ENCODE measurements at places on chromosomes 16 and 17.

- no peak for DNase-seq
These were observed 549 bp upstream of the KRT33A start for GRCh38 chr17:41351177-41351576.

- DNase-seq: no peak
These were observed 33.0 kb downstream of the MPRIP start for GRCh38 chr17:17075125-17075781.

DNA sequence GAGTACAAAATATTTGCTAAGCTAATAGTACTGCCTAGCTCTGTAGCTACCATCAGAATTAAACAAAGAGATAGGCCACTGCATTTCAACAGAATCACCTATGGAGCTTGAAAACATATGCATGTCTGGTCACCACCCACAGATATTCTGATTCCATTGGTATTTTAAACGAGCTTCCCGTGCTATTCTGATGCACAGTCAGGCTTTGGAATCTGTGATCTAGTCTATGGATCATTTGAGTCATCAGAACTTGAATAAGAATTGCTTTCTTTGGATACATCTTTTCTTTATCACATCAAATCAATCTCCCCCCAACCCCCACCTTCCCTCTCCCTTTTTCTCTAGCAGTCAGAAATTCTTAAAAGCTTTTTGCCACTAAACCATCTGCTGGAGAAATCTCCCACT lies 124.7 kb downstream of the NPIPB5 start:
- DNase-seq: no peak

- DNase-seq: no peak
These were observed 31.6 kb downstream of the GLG1 start for GRCh38 chr16:74575175-74575806.

GRCh38 chr16:78816499-78817195 lies 717.2 kb downstream of the WWOX start:
- no peak for DNase-seq

DNA sequence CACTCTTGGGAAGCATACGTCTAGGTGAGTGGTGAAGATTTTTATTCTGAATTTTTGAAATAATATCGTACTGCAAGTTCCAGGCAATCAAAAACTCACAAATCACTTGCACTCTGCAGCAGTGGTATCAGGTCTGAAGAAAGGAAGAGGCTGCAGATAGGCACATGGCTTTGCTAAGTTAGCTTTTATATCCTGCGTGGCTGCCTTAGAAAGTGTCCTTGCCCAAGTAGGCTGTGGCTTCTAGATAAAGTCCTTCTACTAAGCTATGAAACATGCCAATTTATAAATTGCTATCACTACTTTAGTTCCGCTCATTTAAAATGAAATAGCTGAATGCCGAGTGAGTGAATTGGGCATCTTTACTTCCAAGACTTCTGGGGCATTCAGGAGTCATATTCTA lies 17.9 kb downstream of the WWOX start:
- DNase-seq: no peak

GRCh38 chr17:46158323-46159296 lies 34.6 kb downstream of the KANSL1 start:
- no peak for DNase-seq

GRCh38 chr16:71771571-71771970 lies 37.1 kb downstream of the AP1G1 start:
- DNase-seq: no peak

- no peak for DNase-seq
These were observed 150.3 kb downstream of the BCAS3 start for GRCh38 chr17:60827943-60828342.

DNA sequence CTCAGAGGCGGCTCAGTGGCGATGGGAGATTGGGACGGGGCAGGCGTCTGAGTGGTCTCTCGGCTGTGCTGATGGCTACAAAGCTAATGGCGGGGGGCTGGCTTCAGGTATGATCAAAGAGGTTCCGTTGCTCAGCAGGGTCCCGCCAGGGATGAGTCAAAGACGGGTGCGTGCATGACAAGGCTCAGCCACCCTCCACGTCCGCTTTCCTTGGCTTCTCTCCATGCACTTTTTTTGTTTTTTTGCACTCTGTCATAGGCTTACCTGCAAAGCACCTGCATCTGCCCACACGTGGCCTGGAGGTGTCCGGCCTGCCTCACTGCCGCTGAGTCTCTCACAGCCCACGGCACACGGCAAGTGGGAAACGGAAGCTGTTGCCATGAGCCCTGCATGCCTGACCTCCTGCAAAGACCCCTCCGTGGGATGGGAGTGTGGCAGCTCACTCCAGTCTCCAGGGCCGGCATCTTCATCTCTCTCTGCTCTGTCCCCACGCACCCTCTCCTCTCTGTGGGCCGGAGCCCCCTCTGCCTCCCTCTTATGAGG lies 85.5 kb upstream of the ZNF469 start:
- DNase-seq: no peak

DNA sequence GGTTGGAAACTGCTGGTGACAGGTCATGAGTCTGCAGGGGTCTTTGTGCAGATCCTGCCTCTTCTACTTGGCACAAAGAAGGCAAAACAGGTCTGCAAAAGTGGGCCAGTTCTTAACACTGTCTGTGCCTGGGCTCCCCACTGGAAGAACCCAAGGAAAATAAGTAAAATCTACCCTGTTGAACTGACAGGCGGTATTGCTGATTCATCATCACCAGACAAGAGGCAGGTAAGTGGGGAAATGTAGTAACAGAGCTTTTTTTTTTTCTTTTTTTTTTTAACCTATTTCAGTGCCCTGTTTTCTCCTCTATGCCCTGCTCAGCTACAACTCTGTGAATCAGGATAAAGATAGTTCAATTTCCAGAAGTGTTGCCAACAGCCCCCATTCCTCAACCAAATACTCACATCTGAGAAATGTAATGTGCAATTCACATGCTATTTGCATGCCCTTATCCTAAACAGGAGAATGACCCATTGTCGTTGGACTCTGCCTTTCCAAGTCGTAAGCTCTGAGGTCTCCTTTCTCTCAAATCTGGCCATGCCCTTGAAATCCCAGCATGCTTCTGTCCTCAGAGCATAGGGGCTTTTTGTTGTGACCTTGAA lies 237.0 kb downstream of the SOX9 start:
- DNase-seq: no peak

DNA sequence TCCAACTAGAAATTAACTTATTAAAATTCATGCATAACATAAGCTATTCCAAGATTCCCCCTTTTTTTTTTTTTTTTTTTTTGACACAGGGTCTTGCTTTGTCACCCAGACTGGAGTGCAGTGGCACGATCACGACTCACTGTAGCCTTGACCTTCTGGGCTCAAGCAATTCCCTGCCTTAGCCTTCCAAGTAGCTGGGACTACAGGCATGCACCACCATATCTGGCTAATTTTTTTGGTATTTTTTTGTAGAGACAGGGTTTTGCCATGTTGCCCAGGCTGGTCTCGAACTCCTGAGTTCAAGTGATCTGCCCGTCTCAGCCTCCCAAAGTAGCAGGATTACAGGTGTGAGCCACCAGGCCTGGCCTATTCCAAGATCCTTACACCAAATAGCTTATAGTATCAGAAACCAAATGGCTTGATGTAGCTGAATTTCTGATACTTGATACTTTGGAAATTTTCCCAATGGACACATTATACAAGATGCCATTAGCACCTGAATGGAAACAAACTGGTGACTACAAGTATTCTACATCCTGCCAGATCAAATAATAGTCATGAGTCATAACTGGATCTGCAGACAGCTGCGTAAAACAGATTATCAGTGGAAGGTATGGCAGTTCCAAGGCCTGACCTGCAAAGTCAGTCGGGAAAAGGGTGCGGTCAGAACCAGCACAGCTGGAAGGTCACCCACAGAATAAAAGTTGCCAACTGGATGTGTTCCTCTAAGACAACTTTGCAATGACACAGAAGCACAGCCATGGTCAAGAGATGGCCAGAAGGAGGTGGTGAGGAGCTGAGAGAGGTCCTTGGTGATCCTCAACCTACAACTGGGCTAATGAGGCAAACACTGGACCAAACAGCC lies 14.5 kb downstream of the TUBG1 start:
- DNase-seq: no peak

- DNase-seq: no peak
These were observed 4.5 kb downstream of the ZNF469 start for GRCh38 chr16:88387180-88387765.

- no peak for DNase-seq
These were observed 321.9 kb upstream of the PMFBP1 start for GRCh38 chr16:72493716-72494415.

- no peak for DNase-seq
These were observed 227.3 kb downstream of the SNX29 start for GRCh38 chr16:12203780-12204351.

- no peak for DNase-seq
These were observed 13.4 kb upstream of the TMEM170A start for GRCh38 chr16:75477680-75478473.

DNA sequence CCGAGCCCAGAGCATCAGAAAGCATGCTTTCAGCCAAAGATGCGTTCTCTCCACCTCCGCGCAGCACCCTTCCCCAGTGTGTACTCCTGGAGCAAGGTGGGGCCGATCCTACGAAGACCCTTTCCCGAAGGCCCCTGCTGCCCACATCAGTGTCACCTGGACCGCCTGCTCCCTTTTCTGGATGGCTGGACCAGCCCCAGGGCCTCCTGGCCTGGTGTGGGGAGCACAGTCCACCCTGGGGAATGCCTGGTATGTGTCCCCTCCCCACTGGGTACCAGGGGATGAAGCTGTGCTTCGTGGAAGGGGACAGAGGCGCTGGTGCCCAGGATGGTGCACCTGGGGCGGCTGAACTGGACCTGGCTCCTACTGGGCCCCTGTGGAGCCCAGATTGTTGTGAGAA lies 173.8 kb downstream of the SEC14L1 start:
- no peak for DNase-seq

DNA sequence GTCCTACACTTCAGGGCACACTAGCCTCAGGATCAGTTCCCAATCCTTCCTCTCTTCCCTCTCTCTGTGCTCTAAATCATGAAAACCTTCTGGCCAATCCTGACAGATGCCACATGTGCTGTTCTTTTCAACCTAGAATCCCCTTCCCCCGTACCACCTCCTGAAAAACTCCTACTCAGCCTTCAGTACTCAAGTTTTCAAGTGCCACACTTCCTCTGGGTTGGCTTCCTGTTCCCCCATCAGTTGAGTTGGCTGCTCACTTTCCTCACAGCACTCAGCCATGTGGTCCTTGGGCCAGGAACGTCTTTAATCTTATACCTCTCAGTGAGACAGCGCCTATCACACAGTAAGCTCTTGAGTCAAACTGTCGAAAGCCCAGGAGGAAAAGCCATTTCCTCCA lies 3.3 kb downstream of the ASPHD1 start:
- DNase-seq: no peak

GRCh38 chr17:33647956-33648355 lies 354.9 kb upstream of the ASIC2 start:
- peak; percentile 10 for DNase-seq

DNA sequence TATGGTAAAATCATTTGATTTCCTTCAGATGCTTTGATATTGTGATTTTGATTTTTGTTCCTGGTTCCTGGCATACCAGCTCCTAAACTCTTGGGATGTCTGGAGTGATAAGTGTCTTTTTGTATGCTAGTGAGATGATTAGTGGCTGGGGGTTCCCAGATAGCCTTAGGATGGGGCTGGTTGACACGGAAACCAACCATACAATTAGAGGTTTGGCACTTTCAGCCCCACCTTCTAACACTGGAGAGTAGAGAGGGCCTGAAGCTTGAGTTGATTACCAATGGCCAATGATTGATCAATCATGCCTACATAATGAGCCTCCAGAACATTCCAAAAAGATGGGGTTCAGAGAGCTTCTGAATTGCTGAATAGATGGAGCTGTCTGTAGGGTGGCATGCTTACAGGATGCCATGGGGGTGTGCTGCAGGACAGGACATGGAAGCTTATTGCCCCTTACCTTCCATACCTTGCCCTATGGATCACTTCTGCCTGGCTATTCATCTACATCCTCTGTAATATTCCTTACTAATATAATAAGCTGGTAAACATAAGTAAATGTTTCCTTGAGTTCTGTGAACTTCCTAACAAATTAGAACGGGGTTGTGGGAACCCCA lies 22.8 kb downstream of the RNF112 start:
- no peak for DNase-seq

DNA sequence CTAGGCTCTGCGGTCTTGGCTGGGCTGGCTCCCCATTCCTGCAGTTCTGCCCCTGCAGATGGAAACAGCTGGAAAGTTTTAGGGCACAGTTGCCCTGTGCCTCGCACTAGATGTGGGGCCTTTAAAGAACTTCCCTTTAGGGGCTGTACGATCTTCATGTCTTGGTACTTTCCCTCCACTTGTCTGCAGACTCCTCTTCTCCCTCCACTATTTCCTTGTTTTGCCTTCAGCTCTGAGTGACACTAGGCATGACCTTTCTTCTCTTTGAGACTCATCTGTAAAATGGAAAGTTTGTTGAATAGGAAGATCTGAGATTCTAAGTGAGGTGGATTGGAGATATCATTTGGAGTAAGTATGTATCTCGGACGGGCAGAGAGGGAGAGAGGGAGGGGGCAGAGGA lies 6.3 kb upstream of the TAC4 start:
- DNase-seq: no peak

DNA sequence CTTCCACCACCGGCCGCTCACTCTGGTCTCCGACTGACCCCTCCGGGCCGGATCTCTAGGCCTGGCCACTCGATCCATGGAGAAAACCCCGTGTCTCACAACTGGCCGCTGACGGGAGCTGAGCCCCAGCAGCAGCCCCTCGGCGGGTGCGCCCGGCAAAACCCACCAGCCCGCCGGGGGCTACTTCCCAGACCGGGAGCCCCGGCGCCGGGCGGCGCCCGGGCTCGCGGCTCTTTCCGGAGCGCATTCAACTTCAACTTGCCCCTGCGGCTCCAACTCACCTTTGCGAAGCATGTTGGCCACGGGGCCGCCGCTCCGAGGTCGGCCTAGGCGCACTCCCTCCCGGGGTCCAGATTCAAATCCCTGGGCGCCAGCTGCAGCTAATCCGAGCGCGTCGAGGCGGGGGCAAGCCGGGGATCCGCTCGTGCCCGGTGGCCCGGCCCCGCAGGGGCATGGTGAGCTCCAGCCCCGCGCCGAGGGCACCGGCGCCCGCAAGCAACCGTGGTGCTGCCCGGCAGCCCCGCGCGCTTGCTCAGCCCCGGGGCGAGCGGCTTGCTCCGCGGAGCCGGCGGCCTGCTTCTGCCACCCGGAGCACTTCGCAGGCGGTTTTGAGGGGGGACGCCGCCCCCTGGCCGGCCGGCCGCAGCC lies 438 bp downstream of the RTN4RL1 start:
- DNase-seq: no peak

GRCh38 chr16:54112451-54113206 lies 174.0 kb downstream of the IRX3 start:
- DNase-seq: no peak

Measured in anterior cingulate cortex (tissue), 58 donors.